ENCODE measurements at places on chromosomes 1 and 21.

DNA sequence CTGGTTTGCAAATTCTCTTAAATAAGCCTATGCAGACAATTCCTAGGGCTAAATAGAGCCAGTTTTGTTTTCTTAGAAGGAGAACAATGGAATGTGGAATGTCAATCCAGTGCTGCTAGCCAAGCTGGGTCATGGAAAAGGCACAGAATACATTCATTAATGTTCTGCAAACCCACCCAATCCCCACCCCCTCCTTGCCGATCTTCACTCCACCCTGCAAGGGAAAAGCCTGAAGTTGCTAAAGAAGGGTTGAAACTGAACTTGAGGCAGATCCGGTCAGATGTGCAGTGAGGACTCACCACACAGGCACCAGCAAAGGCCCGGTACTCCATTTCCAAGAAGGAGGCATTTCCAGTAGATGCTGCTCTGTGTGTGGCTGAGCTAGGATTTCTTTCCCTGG lies 179.6 kb downstream of the PLPP3 start:
- no peak for DNase-seq

- no peak for DNase-seq
These were observed 2.0 kb upstream of the TRNP1 start for GRCh38 chr1:26991310-26992116.

DNA sequence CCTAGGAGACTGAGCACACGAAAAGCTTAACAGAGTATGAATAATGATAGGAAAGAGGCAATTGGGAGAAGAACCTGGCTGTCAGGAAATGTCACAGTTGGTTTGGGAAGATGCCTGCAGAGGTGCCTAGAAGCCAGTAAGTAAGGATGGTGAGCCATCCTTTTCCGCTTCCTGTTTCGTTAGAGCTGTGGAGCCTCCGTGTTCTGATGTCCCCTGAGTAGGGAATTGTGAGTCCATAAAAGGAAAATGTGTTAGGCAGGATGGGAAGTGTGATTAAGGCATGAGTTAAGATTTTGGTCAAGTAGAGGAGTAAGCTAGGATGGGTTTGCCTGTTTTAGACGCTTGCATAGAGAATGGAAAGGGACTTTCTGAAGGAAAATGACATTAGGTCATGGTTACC lies 9.0 kb downstream of the CLIC4 start:
- DNase-seq = no peak

DNA sequence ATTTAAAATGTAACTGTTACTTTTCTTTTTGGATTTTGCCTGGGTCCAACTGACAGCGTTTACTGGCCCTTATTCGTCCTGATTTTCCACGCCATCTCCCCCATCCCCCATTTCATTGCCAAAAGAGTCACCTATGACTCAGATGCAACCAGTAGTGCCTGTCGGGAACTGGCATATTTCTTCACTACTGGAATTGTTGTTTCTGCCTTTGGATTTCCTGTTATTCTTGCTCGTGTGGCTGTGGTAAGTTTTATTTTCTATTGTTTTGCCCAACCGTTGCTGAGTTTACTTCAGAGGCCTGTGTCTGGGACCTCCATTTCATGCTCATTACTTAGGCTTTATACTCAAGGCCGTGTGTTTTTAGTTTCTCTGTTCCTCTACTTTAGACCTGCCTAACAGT lies 9.3 kb downstream of the LEPR start:
- DNase-seq = peak; percentile 68

DNA sequence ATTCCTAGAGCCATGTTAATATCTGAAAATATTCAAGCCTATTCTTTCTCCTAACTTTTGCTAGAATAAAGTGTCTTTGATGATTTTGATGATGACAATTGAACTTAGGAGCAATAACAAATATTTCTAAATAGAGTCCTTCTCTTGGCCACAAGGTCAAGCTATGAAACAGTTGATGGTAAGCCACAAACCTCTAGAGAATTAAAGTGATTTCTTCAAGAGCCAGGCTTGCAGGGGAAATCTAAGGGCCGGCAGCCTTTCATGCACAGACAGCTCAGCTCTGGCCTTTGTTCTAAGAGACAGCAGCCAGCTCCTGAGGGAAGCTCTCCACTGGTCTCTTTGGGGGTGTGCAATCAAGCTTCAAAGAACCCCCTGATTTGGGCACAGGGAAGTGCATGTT lies 59.0 kb downstream of the SUSD4 start:
- DNase-seq = no peak

GRCh38 chr1:8162168-8162567 lies 136.1 kb upstream of the ERRFI1 start:
- no peak for DNase-seq

- no peak for DNase-seq
These were observed 283.8 kb downstream of the OMA1 start for GRCh38 chr1:58262702-58263101.

DNA sequence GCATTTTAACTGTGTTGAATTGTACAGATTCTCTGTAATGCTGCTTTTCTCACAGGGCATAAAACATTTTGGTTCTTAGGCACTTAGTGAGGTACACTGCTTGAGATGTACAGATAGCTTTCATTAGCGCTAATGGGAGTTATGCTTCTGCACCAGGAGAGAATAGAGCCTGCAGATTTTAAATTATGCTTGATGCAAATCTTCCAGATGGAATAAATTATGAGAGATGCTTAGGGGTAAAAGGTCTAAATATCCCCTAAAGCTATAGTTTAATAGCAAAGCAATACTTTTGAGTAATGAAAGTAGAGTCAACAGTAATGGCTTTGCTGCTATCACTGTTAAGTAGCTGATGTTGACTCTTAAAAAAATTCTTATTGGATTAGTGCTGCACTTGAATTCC lies 248.9 kb downstream of the S1PR1 start:
- no peak for DNase-seq

DNA sequence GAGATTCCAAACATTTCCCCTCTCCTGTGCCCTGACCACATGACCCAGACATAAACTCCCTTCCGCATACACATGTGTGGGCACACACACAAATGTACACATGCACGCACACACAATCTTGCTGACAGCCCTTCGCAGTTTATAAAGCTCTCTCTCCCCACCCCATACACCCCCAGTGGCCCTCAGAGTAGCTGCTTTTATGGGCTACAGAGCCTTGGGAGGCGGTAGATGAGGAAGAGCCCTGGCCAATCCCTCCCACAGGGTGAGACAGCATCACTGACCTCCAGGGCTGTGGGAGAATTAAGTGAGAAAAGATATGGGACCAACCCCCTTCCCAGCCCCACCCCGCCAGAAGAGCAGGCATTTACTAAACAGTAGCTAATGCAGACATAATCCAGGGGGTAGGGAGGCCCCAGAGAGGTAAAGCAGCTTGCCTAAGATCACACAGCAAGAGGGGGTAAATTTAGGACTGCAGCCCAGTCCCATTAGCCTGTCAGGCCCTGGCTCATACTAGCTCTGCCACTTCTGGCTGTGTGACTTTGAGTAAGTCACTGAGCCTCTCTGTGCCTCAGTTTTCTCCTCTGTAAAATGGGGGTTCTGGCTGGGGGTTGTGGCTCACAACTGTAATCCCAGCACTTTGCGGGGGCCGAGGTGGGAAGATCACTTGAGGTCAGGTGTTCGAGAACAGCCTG lies 5.1 kb downstream of the SDC3 start:
- no peak for DNase-seq

DNA sequence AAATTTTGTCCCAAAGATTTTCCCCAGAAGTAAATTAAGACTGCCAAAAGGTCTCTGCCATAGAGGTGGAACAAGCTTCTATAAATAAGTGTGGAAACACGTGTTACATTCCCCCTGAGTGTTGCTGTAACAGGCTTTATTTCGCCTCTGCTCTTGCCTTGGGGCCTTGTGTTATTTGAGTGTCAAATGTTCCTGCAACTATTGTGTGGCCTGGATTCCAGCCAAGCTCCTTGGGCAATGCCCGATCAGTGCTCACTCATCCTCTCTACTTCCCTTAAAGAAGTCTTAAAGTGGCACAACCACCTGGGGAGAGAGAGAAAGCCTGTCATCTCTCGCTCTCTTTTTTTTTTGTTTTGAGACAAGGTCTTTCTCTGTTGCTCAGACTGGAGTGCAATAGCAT lies 156.7 kb downstream of the NR5A2 start:
- DNase-seq = peak; percentile 87

- no peak for DNase-seq
These were observed 261.1 kb downstream of the CAMTA1 start for GRCh38 chr1:7046314-7046713.

- no peak for DNase-seq
These were observed 62.1 kb downstream of the MATN1 start for GRCh38 chr1:30661311-30661710.

DNA sequence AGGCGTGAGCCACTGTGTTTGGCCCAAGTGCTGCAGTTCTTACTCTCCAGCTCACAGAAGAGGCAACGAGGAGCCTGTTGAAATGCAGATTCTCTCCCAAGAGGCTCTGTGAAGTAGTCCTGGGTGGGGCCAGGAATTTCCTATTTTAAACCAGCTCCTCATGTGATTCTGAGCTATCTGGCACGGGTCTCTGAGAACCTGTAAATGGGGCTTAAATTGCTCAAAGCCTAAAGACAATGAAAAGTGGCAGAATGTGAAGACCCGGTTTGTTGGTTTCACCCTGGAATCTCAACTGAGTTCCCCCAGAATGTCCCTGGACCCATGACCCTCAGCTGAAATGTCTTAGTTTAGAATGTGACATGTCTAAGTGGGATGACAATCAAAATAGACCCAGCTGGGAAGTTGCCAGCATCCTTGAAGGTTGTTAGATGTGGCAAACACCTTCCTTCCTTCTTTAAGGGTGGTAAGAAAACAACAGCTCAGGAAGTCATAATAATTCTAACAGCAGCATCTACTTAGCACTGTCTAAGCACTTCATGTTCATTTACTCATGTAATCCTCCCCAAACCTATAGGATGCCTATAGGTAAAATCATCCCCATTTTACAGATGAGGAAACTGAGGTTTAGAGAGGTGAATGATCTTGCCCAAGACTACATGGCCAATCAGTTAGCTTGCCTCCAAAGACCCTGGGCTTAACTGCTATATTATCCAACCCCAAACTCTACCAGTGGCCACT lies 20.9 kb upstream of the ATP5PO start:
- DNase-seq = peak; percentile 84

GRCh38 chr21:41367301-41367944 lies 5.6 kb downstream of the MX2 start:
- DNase-seq = peak; percentile 50

DNA sequence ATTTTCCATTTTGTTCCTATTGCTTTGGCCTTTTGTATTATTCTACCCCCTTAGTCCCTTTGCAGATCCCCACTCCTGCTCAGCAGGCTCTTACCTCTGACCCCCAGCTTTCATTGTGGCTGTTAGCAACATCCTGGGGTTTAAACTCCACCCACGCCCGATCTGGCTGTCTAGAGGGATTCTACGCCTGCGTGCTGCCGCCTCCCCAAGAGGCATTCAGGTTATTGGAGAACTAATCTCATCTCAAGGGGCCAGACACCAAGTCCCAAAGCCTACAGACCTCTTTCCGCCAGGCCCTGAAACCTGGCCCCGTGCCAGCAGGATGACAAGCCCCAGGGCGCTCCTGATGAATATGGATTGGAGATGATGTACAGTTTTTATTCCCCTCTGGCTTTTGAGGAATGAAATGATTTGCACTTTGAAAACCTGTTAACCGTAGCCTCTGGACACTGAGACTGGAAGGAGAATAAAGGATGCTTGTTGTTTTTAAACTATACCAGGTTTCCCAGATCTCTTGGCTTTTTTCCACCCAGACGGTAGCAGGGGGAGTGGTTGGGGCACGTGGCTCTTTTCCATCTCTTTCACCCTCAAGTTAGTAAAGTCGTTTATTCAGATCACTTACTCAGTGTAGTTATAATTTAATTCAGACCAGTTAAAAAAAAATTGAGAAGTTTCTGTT lies 14.5 kb upstream of the IKBKE start:
- no peak for DNase-seq

DNA sequence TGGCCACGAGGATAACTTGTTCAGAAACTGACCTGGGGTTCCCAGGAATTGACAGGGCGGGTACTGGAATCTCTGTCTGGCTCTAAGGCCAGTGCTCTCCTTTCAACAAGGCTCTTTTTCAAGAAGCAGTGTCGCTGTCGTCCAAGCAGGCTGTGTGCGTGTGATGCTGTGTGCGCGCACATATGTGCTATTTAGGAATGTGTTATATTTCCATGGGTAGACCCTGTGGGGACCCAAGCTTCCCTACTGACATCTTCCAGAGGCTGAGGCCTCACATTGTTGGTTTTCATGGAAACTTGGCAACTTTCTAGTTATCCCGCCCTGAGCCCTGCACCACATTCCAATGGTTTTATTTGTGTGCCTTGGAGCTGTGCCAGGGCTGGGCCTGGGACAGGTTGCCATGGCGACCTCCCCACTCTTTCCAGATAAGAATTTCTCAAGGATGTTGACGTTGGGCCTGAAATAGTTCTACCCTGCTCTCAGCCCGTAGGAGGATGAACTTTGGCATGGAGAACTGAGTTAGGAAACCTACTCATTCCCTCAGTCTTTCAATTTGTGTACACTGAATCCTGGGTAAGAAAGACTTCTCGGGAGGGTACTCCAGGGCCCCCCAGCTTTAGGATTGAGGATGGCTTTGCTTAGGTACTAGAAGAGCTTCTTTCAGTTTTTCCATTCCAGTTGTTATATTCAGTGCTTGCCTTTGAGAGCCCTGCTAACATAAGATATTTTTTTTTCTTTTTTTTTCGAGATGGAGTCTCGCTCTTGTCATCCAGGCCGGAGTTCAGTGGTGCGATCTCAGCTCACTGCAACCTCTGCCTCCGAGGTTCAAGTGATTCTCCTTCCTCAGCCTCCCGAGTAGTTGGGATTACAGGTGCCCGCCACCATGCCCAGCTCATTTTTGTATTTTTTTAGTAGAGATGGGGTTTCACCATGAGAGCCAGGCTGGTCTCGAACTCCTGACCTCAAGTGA lies 38.8 kb upstream of the SRSF10 start:
- peak; percentile 78 for DNase-seq

- no peak for DNase-seq
These were observed 23.9 kb downstream of the ZNF362 start for GRCh38 chr1:33280091-33280661.

GRCh38 chr1:154460695-154461260 lies 41.2 kb upstream of the TDRD10 start:
- DNase-seq = no peak

DNA sequence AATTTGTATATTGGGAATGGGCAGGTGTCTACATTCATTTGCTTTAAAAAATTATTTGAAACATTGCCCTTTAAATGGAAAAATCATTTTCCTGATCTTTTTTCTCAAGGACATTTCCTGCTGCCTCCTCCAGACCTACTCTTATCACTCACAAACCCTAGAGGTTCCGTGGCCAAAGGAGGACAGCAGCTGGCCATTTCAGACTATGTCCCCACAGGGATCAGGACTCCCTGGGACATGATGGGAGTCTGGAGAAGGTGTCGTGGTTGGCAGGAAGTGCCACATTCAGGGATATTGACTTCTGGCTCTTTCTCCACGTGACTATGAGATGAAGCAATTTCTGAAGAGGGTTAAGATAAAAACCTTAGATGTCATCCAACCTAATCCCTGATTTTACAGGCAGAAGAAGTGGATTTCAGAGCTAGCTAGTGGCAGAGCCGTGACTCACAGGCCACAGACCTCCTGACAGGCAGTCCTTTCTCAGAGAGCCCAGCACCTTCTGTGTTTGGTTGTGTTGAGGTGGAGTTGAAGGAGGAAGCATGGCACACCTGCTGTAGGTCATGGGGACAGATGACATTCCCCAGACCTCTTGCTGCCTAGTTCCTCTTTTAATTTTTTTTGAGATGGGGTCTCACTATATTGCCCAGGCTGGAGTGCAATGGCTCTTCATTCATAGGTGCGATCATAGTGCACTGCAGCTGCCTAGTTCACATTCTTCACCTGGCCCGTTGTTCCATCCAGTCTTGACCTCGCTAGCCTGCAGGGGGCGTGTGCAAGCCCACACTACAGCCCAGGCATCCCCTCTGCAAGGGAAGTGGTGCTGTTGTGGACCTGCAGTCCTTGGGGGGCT lies 25.5 kb upstream of the IL10 start:
- no peak for DNase-seq

- peak; percentile 28 for DNase-seq
These were observed 5.5 kb upstream of the RGS21 start for GRCh38 chr1:192311281-192311680.
